CD4-positive, alpha-beta memory T cell (primary cell): ENCODE measurements at places on chromosomes 7 and 10.

DNA sequence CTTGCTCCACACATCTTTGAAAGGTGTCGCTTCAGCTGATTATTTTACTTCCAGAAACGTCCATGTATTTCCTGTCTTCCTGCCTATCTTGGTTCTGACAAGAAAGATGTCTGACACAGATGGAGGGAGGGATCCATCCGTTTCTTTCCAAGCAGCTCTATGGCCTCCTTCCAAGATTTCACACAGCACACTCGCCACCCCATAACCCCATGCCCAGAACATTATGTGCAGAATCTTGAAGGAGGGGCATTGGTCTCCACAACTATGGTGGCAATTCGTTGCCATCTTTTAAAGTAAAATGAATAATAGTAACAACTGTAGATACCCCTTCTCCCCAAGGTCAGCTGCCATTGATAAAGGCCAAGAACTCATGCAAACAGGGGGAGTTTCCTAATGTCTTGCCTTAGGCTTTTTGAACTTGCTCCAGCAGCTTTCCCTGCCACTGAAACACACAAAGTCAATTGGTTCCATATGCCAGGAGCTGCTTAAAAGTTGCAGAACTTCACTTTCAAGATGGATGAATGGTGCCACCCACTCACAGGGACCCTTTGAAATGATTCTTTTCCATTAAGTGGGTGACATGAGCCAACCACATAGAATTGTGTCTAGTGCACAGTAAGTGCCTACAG is 60.0 kb downstream of the VSTM4 start:
- DNase-seq = no peak

DNA sequence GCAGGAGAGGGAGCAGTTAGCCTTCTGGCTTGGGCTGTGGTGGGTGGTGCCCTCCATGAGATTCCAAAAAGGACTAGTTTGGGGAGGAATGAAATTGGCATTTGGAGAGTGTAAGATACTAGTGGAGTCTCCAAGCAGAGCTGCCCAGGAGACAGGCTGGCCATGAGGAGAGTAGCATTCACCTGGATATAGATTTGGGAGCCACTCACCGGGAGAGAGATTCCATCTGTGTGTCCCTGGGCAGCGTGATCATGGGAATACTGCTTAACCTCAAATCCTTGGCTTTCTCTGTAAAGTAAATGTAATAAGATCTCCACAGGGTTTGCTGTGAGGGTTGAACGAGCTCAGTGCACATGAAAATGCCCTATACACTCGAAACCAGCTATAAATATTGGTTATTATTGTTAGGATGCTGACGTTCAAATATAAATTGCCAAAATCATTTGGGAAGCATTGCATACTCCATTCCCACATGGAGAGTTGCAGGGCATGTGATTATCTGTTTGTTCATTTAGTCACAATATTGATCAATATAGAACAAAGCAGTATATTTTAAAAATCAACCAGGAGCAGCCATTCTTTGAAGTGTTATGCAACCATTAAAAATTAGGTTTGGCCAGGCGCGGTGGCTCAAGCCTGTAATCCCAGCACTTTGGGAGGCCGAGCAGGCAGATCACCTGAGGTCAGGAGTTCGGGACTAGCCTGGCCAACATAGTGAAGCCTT is 143.7 kb downstream of the CUX1 start:
- no peak for DNase-seq

DNA sequence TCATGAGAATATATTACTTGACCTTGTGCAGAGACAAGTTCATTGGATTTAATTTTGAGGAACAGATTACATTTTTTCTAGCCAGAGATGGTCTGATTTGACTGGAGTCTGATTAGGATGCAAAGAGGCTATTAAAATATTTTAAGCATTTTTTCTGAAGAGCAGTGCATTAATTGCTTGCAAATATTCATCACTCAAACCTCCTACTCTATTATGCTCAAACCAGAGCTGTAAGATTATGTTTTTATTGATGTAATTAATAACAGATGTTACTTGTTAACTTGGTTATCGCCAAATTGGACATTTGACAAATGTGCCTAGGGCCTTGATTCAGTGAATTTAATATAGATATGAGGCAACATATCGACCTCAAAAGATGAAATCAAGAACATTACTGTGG is 160.9 kb upstream of the SLC13A1 start:
- DNase-seq = no peak

- DNase-seq = no peak
These were observed 63.8 kb downstream of the SLC37A3 start for GRCh38 chr7:140334341-140335057.

GRCh38 chr10:71396084-71396710 is 523 bp upstream of the CDH23 start:
- DNase-seq = peak; percentile 20

DNA sequence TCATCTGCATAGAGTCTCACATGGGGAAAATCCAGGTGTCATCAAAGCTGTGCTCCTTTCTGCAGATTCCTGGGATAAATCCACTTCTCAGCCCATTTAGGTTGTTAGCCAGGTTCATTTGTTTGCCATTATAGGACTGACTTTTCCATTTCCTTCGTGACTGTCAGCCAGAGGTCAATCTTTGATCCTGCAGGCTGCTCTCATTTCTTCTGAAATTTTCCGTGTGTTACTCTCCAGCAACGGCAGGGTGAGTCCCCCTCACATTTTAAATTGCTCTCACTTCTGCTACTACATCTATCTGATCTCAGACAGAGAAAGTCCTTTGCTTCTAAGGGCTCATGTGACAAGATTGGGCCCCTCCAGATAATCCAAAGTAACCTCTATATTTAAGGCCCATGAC is 150.7 kb upstream of the BET1 start:
- DNase-seq = no peak

- no peak for DNase-seq
These were observed 51.8 kb downstream of the CAV1 start for GRCh38 chr7:116576350-116577319.

GRCh38 chr10:47029181-47030009 is 118.2 kb downstream of the PTPN20 start:
- DNase-seq = no peak

DNA sequence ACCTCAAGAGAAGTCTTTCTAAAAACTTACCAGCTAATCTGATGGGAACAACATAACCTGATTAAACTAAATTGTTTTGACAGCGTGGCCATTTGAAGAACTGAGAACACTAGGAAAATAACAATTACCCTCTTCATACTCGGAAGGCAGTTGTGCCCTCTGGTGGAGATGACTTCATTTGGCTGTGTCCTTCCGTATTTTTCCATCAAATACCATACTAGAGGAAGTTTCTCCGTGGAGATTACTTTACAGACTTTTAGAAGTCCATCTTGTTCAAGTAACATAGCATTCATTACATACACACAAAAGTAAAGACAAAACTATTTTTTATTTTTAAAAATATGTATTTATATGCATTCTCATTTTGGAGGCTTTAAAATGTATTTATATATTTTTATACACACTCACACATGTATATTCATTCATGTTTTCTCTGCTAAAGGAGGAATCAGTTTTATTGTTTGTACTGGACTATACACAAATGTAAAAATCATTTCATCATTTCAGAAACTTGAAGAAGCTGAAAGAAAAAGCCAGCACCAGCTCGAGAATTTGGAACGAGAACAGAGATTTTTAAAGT is 25.2 kb downstream of the SMNDC1 start:
- peak; percentile 58 for DNase-seq

DNA sequence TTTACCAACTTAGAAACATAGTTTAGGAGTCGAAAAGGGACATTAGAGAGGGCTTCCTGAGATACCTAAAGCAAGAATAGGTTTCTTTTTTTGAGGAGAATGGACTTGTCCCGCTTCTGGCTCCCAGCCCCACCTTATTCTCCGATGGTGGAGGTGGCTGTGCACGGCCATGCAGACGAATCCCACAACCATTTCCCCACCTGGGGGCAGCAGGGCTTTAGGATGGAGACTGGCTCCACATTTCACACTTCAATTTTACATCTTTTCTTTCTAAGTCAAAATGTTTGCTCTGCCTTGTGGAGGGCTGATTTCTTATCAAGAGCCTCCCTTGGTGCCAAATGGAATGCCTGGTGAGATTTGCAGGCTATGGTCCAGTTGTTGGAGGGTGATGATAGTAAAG is 118.5 kb downstream of the GLRX3 start:
- no peak for DNase-seq

GRCh38 chr7:73703757-73704639 is 15.5 kb downstream of the STX1A start:
- no peak for DNase-seq

DNA sequence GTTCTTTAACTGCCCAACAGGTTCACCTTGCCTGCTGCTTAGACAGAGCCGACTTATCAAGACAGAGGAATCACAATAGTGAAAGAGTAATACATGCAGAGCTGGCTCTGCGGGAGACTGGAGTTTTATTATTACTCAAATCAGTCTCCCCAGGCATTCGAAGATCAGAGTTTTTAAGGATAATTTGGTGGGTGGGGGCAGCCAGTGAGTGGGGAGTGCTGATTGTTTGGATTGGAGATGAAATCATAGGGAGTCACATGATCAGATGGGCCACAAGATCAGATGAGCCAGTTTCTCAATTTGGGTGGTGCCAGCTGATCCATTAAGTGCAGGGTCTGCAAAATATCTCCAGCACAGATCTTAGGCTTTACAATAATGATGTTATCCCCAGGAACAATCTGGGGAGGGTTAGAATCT is 131.3 kb downstream of the AKR1D1 start:
- no peak for DNase-seq

DNA sequence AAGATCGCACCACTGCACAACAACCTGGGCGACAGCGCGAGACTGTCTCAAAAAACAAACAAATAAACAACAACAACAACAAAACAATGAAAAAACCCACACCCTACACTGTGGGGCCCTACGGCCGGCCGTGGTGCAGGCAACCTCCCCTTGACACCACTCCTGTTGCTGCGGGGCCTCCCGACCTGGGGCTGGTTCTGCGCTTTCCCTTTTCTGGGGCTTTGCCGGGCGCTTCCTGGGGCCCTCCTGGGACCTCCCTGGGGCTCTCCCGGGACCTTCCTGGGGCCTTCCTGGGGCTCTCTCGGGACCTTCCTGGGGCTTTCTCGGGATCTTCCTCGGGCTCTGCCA is 46.6 kb downstream of the INSIG1 start:
- no peak for DNase-seq

DNA sequence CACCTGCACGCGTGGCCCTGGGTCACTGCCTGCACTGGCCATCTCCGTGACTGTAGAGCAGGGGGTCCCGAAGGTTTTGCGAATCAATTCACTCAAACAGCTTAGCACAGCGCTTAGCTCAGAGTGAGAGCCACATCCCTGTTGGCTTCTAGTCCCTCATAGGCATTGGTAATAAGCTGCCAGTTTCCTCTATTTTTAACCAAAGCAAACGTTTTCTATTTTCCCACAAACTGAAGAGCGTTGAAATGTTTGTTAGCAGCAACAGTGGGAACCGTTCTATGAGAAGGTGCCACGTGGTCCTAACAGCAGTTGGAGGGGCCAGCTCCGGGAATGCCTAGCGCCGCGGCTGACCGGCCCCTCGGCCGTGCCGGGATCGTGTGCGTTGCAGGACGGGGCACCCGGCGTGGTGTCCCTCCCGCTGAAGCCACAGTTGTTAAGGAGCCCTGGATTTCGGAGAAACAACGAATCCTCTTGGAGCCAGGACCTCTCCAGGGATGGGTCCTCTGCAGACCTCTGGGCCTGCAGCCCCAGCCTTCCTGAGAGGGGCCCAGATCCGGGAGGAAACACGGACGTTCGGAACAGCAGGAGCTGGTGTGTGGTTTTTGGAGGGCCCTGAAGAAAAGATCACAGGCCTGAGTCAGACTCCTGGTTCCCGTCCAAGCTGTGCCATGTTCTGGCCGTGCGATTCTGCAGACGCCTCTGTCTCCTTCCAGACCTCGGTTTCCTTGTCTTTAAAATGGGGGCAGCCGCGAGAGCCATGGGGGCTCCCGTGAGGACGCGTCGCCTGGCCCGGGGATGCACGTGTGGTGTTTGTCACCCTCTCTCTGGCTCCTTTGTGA is 40.3 kb downstream of the FAM20C start:
- DNase-seq = no peak

GRCh38 chr10:124027651-124028050 is 65.7 kb downstream of the CHST15 start:
- DNase-seq = no peak

DNA sequence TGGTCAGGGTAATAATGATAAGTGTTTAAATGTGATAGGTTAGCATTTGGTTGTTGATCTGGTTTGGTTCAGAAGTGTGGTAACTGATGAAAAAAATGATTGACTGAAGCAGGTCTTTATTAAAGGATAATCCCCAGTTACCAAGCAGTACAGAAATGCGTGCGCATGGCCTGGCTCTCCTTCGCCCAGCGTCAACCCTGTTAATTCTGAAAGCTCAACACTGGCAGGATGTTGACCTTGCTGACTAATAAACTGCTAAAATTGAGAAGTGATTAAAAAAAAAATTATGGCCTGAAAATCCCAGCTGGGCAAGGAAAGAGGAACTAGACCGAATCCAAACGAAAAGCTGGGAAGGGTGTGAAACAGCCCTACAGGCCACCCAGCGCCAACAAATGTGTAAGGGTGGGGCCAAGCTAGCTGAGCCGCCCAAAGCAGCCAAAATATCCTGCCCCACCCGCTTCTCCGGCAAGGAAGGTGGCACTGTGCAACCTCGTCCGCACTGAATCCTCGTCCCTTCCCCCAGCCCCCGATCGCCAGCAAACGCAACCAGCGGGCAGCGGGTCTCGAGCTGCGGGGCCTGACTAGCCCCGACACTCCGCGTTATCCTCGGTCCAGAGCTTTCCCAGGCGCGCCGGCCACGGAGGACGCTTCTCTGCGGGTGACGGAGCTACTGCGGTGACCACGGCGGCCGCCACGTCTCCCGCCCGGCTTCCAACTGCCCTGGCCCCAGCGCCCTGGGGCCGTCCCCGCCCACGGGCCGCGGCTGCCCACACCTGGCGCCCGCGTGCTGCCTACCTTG is 561 bp downstream of the SHTN1 start:
- no peak for DNase-seq

DNA sequence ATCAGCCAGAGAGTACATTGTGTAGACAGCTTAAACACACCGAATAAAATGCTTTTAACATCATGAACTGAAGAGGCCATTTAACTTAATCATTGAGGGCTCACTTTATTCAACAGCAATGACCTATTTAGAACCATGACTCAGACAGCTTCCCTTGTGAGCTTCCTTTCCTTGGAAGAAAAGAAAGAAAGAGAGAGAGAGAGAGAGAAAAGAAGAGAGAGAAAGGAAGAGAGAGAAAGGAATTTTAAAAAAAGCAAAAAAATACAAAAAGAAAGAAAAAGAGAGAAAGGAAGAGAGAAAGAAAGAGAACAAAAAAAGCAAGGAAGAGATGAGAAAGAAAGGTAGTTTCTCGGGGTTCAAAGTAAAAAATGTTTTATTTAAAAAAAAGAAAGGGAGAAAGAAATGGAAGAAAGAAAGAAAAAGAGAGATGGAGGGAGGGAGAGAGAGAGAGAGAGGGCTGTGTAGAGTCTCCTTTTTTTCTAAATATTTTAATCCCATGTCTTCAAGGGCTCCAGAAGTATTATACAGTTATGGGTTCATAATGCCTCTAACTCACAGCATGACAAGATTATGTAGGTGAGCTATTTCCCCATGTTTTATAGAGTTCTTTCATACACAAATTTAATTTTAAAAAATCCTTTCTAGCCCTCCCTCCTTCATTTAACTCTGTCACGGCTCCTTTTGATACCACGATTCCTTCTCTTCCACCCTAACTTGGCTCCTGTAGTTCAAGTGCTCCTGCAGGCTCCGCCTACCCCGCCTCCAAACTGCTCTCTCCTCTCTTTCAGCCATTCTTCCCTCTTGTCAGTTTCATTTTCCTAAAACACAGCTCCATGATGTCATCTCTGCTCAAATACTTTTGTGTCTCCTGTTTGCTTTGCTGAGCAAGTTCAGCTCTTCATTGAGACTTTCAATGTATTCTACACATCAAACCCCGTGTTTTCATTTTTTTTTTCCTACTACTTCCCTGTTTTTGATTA is 85.5 kb downstream of the PRTFDC1 start:
- no peak for DNase-seq
